ENCODE measurements at places on chromosomes 7 and 10.

DNA sequence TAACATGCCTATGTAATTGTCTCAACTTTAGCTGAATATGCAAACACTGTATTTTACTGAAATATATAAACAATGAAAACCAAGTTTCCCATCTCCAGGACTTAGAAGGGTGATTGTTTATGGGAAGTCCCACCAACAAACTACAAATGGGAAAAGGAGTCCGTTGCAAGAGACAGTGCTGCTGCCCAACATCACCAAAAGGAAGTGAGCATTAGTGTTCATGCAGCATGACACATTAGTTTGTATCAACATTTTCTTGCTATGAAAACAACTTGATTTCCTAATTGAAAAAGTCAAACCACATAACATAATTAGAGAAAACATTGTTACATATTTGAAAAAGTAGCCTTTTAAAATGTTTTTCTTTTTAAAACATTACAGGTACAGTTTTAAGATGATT, 138.5 kb downstream of the ZNF438 start:
- DNase-seq = no peak

GRCh38 chr7:15489383-15489782, 72.4 kb downstream of the AGMO start:
- no peak for DNase-seq

- DNase-seq = no peak
These were observed 99.4 kb upstream of the TNS3 start for GRCh38 chr7:47681249-47681810.

DNA sequence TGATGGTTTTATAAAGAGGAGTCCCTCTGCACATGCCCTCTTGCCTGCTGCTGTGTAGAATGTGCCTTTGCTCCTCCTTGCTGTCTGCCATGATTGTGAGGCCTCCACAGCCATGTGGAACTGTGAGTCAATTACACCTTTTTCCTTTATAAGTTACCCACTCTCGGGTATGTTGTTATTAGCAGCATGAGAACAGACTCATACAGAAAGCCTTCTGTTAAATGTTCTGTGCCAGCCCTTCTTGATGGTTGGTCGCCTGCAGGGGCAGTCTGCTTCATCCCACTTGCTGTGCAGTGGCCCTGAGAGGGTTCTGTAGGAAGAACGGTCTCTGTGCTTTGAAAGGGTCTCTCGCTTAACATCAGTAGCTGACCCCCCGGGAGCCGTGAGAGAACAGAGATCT, 248.9 kb upstream of the IGFBP3 start:
- no peak for DNase-seq

- DNase-seq = no peak
These were observed 35.4 kb downstream of the CCDC3 start for GRCh38 chr10:12966067-12966466.

GRCh38 chr7:131000873-131001272, 266.9 kb upstream of the KLF14 start:
- DNase-seq = no peak
